HS-27A (cell line): ENCODE measurements at places on chromosomes 3 and 15.

- DNase-seq = no peak
Measured at GRCh38 chr3:120181632-120182031, 87.4 kb upstream of the GSK3B start.

DNA sequence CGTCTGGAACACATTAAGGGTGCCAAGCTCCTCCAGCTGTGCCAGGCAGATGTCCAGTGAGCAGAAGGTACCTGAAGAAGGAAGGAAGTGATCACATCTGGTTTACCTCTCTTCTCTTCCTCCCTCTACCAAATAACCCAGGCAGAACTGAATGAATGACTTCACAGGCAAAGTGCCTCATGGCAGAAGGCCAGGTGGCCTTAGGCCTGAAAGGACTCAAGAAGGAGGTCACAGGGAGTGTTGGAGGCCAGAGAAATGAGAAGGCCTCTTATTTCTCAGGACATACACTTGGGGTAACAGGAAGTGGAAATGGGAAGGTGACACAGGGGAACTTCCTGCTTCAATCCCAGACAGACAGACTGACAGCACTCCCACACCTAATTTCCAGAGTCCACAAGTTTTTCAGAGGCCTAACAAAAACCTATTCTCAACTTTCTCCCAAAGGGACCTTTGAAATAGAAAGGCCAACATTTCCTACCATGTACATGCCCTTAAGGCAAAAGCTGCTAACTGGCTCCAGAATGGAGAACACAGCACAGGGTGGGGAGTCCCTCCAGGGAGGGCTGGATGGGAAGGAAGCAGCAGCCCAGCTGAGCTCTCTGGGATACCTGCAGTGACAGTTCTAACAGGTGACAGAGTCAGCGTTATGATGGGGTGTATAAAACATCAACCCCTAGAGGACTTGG is 17.6 kb upstream of the SIN3A start:
- no peak for DNase-seq

- DNase-seq = no peak
Measured at GRCh38 chr15:58043192-58043903, 22.2 kb downstream of the ALDH1A2 start.

DNA sequence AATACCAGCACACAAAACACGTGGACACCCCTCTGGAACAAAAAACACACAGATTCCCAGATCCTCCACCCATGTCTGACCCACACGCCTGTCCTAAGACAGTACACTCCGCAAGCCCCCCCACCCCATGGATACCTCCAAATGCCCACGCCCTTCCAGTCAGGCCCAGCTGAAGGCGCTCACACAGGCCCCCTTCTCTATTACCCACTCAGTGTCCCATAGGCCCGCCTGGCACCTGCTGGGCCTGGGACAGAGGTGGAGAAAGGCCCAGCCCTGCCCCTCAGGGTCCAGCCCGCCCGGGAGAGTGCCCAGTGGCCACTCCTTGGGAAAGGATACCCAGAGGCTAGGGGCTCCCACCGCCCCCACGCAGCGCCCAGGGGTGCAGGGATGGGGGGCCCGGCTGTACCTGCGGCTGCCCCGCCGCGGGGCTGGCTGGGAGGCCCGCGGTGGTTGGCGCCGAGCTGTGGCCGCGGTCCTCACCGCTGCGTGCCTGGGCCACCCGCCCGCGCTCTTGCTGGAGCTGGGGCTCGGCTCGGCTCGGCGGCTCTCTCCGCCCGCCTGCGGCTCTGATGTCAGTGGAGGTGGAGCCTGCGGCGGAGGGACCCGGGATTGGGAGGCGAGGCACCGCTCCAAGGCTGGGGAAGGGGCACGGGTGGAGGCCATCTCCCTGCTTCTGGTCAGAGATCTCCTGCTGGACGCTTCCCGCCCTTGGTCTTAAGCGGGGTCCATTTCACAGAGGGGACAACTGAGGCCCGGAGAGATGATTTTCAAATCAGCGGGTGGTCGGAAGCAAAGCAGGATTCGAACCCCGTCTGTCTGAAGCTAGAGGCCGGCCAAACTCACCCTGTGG is at the start of gene CAMK1:
Gene CAMK1 (minus strand): TSS at position 522 of the 850 bp plus-strand sequence. CDS start 2,198 bp downstream, outside the sequence.
- DNase-seq = no peak

DNA sequence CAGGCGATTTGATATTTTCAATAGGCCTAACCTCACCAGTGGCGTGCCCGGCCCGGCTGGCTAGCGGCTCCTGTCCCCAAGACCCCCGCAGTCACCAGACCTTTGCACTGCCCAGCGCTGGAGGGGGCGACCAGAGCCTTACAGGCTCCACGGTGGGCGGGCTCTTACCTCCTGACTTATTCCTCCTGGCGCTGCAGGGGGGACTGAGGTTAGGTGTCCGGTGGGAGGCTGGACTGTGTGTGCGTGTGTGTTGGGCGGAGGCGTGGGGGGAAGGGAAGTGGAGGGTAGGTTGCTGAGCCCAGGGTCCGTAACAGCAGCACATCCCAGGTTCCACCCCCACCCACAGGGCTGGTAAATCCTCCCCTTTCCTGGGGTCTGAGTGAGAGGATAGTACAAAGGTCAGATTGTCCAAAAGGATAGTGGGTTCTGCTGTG is 27.5 kb upstream of the THRB start:
- no peak for DNase-seq

GRCh38 chr3:169186596-169186995 is 476.9 kb downstream of the MECOM start:
- no peak for DNase-seq

DNA sequence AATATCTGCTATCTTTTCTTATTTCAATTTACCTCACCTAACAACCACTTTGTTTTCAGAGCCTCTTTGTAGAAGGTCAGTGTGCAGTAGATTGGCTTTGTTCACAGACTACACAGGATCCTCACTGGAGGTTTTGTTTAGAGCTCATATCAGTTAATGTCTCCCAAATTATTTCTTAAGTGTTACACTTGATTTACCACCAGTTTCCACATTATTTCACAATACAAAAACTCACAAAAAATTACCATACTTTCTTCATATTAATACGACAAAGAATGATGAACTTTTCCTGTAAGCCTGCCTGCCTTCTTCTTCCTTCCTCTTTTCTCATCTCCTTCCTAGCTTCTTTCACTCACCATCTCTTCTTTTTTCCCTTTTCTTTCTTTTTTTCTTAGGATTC is 133.3 kb downstream of the ALCAM start:
- no peak for DNase-seq

- DNase-seq = no peak
Measured at GRCh38 chr3:54212723-54213122, 90.4 kb downstream of the CACNA2D3 start.

GRCh38 chr15:33678176-33678575 is 290.1 kb upstream of the CHRM5 start:
- DNase-seq = no peak

- DNase-seq = peak; percentile 94
Measured at GRCh38 chr15:51108933-51109550, 14.3 kb upstream of the TNFAIP8L3 start.

GRCh38 chr3:126146525-126147146 is 33.8 kb downstream of the ALDH1L1 start:
- no peak for DNase-seq

DNA sequence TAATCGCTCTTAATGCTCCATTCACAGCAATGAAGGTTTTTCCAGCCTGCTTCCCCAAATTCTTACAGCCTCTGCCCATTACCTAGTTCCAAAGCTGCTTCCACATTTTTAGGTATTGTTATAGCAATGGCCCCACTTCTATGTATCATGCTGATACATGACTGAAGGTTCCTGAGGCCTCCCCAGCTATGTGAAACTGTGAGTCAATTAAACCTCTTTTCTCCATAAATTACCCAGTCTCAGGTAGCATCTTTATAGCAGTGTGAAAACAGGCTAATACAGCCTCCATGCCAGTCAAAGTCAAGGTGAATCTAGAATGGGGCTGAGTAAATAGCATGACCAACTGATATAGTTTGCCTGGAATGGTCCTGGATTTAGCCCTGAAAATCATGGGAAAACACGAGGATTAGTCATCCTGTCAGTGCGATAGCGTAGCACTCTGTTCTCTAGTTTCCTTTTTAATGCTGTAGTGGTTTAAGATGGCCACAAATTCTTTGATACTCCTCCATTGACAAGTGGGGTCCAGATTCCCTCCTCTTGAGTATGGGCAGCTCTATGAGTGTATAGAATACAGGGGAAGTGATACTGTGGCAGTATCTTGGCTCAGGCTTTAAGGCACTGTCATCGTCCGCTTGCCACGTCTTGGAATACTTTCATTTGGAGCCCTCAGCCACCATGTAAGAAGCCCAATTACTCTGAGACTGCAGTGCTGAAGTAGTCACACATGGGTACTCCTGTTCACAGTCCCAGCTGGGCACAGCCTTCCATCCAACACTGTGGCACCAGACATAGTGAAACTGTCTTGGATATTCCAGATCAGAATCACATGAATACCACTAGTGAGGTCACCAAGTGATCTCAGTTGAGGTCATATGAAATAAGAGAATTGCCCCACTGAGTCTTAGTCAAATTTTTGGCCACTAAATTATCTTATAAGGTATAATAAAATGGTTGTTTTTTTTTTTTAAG is 94.0 kb upstream of the PLCL2 start:
- DNase-seq = no peak

GRCh38 chr3:13792512-13793371 is 87.1 kb downstream of the WNT7A start:
- DNase-seq = no peak

- no peak for DNase-seq
Measured at GRCh38 chr3:4043867-4044575, 244.8 kb downstream of the LRRN1 start.

DNA sequence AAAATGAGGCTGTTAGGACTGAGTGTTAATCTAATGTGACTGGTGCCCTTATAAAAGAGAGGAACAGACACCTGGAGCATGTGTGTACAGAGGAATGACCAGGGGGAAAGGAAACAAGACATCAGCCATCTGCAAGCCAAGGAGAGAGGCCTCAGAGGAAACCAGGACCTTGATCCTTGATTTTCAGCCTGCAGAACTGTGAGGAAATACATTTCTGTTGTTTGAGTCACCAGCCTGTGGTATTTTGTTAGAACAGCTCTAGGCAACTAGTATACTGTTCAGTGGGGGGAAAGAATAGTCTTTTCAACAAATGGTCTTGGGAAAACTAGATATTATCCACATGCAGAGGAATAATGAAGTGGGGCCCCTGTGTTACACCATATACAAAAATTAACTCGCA is 80.6 kb downstream of the CCR1 start:
- peak; percentile 80 for DNase-seq
